Renal pelvis (tissue), 12 donors: ENCODE measurements at places on chromosomes 4 and X. TPM values are rescaled to one million over a fixed set of nuclear protein-coding genes. Genes with fewer than 3 reads are reported as not detected.

ELK1 gene
- 32.7 TPM for polyA plus RNA-seq

- DNase-seq, result no peak
These were observed 4.3 kb upstream of the TLR6 start for GRCh38 chr4:38860788-38861424.

DNA sequence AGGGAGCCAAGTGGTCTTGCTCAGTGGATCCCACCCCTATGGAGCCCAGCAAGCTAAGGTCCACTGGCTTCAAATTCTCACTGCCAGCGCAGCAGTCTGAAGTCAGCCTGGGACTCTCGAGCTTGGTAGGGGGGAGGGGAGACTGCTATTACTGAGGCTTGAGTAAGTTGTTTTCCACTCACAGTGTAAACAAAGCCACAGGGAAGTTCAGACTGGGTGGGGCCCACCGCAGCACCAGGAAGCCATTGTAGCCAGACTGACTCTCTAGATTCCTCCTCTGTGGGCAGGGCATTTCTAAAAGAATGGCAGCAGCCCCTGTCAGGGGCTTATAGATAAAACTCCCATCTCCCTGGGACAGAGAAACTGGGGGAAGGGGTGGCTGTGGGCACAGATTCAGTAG is 721.0 kb upstream of the NDST4 start:
- no peak for DNase-seq

PASD1 gene
- polyA plus RNA-seq, result not detected

POU4F2 gene
- not detected for polyA plus RNA-seq
